ENCODE measurements at places on chromosomes 2 and 18.

DNA sequence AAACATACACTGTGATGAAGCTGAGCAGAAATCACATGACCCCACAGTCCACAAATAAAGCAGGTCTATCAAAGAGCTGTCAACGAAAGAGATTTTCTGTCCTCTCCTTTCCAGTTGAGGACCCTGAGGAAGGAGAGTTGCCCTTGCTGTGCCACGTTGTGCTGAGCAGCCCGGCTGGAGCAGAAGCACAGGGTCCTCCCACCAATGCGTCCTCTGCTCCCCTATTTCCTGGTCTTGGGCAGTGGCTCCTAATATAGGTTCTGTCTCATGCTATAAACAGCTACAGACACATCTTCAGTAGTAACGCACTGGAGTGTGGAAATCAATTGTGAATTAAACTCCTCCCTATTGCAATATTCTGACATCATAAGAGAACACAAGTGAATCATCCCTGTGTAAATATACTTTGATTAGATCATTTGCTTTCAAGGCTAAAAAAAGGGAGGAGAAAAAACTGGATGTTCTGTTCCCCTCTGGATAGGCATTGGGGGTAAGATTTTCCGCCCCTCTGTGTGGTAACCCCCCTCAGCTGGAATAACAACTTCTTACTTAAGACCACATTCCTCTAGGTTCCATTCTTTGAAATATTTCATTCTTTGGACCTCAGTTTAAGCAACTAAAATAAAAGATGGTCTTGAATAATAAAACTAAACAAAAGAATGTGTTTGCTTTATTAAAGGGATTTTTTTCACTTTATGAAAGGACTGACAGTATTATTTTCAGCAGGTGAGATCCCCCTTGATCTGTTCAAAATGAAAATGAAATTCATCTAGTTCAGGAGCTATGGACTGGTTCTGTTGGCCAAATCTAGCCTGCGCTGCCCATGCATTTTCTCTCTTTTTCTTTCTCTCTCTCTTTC, 8.3 kb upstream of the RHOB start:
- DNase-seq = peak; percentile 89

GRCh38 chr18:79690071-79690470, 10.5 kb downstream of the CTDP1 start:
- no peak for DNase-seq

DNA sequence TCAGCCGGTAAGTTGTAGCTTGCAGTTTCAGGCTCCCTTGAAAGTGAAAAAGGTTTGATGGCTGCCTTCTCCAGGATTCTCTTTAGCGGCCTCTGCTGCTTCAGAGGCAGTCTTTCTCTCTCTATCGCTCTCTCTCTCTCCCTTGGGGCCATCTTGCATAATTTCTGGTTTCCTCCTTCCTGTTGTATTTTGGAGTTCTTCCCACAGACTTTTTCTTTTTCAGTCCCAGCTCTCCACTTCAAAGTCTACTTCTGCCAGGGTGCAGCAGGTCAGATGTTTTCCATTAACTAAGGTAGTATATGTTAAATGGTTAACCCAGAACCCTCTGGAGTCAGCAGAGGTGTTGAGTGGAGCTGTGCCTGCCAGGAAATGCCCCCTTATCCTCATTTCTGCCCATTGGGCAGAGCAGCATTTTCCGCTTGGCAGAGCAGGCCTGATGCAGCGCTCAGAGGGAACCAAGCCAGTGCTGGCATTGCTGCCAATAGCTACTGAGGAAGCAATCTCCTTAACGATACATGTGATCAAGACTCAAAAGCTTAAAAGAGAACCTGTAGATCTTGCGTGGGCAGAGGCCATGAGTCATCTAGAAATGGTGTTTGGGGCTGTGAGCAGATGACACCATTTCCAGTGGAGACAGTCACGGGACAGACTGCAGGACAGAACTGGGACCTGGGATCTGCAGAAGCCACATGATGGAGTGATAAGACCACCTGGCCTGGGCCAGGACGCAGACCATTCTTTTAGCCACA, 20.8 kb downstream of the DBI start:
- DNase-seq = peak; percentile 91

GRCh38 chr2:237892984-237893595, 33.7 kb downstream of the RAMP1 start:
- no peak for DNase-seq

DNA sequence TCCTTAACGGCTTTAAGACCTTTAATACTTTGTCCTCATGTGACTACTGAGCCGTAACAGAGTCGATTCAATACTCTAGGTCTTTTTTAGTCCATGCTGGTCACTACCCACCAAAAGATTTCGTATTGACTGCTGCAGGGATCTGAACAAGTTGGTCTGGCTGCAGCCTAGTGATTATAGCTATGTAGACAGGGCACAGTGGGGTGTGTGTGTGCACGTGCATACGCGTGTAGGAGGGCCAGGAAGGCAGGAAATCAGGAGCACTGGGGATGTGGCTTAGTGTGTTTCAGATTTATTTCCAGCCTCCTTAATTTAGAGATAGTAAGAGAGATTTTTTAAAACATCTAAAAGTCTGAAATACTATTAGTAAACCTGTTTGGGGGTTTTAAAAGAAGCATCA, 161.4 kb downstream of the MYO3B start:
- DNase-seq = no peak

DNA sequence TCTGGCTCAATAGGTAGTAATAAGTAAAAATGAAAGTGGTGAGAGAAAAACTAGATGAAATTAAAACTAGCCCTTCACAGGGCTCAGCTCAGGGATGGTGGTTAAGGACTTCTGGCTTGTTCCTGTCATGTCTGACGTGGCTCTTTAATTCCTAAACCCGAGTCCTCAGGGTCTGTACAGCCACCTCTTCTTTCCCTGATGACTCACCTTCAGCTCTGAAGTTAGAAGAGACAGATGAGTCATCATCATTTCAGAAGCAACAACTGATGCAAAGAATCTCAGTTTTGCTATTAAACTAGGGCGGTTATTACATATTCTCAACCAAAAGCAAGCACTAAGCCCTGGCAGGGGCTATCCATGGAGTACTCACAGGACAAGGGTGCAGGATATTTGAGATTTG, 24.0 kb upstream of the ITGB6 start:
- no peak for DNase-seq

- DNase-seq = no peak
These were observed 155.0 kb downstream of the TXNL1 start for GRCh38 chr18:56483386-56483785.

DNA sequence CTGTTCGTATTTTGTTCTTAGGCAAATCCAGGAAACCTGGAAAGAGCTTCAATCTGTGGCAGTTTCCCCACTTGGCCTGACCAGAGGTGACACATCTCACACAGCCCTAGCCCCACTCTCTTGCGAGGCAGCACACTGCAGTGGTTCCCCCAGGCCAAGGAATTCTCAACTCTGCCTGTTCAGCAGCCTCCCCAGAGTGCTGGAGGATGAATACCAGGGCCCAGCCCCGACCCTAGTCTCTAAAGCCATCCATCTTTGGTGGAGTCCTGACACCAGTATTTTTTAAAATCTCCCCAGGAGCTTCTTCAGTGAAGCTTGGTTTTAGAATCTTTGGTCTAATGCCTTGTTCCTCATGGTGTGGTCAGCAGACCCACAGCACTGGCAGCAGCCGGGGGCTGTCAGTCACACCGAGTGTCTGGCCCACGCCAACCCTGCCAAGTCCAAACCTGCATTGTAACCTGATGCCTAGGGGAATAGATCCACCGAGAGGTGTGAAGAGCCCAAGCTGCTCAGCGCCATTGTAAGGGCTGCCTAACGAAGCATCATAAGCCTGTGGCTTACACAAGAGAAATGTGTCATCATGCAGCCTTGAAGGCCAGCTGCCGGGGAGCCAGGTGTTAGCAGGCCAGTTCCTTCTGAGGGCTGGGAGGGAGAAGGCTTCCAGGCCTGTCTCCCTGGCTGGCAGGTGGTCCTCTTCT, 428.7 kb upstream of the ID2 start:
- DNase-seq = no peak

GRCh38 chr2:132729522-132729921, 59.5 kb upstream of the LYPD1 start:
- DNase-seq = no peak

DNA sequence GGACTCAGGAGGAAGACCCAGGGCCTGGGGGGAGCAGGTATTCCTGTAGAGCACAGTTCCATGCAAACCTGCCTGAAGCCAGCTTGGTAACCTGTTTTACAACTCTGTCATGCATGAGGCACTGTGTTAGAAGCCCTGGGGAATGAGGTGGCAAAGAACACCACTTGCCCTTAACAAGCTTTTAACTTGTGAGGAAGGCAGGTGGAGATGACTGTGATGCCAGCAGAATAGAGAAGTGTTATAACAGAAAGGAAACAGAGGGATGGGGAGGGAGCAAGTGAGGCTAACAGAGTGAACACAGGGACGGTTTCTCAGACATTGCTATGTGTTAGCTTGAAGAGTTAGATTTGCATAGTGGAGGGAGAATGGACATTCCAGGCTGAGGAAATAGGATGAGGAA, 11.5 kb upstream of the IL1A start:
- peak; percentile 63 for DNase-seq

GRCh38 chr2:15889442-15890123, 50.8 kb upstream of the MYCN start:
- no peak for DNase-seq

DNA sequence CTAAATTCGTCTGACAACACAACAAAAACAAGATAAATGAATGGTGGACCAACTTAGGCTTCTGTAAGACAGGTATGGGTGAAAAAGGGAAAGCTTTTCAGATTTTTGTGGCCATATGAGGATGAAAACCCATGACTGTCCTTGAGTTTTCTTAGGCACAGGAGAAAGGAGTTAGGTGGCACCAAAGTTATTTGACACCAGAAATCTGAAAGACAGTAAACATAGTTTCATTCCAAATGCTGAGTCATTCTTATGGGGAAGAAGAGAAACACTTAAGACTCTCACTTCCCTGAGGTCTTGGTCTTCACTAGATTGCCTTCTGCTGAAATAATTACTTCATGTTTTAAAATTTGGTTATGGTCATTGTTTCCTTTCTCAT, 5.2 kb upstream of the GPD2 start:
- DNase-seq = peak; percentile 58

GRCh38 chr2:60745761-60746160, 10.3 kb upstream of the PAPOLG start:
- DNase-seq = no peak

GRCh38 chr2:46002507-46002883, 294.7 kb upstream of the EPAS1 start:
- DNase-seq = no peak

DNA sequence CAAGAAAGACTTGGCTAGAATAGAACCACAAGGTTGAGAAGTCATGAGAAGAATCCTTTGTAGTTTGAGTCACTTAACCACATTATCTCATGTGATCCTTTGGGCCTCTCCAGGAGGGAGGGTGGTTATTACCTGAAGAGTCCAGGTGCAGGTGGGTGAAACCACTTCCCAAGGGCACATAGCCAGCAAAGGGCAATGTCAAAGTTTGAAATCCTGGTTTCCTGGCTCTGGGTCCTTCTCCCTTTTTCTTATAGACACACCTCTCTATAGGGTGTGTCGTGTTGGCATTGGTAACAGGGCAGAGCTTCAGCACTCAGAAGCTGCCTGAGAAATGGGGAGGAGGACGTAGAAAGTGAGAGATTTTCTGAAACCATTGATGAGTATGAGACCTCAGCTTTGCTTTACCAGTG, 137.9 kb downstream of the MGAT5 start:
- no peak for DNase-seq

GRCh38 chr2:191631754-191632153, 46.2 kb upstream of the NABP1 start:
- DNase-seq = no peak

DNA sequence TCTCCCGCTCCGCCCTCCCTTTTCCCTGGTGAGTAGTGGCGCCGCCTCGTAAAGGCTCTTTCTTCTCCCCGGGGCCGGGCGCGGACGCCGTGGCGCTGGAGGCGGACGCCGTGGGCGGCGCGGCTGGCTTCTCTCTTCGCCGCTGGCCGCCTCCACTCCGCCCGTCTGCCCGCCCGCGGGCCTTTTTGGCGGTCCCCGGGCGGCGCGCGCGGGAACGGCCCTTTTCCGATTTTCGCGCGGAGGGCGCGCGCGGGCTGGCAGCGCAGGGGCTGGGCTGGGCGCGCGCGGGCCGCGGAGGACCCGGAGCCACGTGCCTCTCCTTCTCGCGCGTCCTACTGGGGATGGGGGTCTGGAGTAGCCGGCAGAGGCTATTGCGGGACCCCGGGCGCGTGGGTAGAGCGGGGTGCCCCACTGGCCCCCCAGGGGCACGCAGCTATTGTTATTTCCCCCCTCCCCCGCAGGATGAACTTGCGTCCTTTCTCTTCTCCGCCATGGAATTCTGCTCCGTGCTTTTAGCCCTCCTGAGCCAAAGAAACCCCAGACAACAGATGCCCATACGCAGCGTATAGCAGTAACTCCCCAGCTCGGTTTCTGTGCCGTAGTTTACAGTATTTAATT, 472 bp downstream of the SLC20A1 start:
- no peak for DNase-seq

- DNase-seq = no peak
These were observed 245.3 kb downstream of the TSN start for GRCh38 chr2:122000556-122001340.

DNA sequence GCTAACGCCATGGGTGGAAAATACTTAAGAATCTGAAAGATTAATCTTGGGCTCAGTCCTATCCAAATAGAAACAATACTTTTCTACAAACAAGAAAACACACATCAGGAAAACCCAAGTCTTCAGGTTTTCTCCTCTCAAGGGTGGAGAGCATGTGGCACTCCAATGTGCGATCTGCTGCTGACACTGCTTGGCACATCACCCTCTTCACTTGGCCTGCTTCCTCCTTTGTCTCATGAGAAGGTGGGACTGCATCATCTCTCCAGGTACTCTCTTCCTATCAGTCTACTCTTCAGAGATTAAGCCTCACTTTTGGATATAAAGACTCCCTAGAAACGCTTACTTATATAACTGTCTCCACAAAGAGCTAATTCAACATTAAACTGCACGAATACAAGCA, 26.4 kb downstream of the HDLBP start:
- no peak for DNase-seq

DNA sequence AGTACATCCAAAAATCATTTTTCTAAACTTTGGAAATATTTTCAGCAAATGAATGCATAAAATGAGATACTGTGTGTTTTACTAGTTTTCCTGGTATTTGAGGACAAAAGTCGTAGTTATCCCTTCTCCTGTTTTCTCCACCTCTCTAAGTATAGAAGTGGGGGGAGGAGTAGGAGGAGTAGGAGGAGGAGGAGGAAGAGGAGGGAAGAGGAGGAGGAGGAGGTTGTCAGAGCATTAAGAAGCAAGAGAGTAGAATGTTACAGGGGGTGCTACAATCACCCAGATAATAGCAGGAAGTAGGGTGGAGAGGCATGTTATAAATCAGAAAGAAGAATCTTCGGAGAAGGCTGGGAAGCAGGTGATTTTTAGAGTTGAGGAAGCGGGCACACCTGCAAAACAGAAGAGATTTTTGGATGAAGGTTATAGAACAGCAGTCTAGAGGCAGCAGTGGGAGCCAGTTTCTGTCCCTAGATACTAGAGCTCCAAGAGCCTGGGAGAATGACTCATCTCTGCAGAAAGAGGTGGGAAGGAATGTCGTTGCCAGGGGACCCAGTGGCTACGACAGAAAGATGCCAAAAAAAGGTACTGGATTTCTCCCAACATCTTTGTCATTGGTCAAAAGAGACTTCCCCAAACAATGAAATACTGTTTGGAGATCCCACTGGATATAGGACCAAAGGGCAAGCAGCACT, 44.2 kb upstream of the AQP4 start:
- no peak for DNase-seq

GRCh38 chr2:130819226-130819607, 17.5 kb upstream of the ARHGEF4 start:
- DNase-seq = no peak

Data from CD14-positive monocyte (primary cell).